ENCODE measurements at places on chromosomes 1 and 21. TPM values are rescaled to one million over a fixed set of nuclear protein-coding genes. Genes with fewer than 3 reads are reported as not detected.

STUM gene
- total RNA-seq: not detected

LMX1A gene
- total RNA-seq: not detected

DNA sequence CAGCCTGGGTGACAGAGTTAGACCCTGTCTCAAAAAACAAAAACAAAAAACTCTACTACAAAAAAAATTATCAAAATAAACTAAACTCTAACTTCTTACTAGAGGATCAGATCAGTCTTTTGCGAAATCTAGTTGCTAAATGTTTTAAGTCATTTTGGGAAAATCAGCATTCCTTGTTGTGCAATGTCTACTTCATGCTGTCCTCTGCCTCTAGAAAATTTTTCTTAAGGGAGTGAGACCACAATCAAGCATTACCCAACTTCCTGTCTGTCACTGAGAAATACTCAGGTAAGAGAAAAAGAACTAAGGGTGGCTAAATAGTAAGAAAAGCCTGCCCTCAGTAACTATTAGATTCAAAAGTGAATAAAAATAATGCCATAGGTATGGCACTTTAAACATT lies 67.2 kb upstream of the FOXD3 start:
- no peak overlapping the region for H3K4me3 ChIP-seq
- H3K27ac ChIP-seq: no peak overlapping the region
- DNase-seq: no peak

DNA sequence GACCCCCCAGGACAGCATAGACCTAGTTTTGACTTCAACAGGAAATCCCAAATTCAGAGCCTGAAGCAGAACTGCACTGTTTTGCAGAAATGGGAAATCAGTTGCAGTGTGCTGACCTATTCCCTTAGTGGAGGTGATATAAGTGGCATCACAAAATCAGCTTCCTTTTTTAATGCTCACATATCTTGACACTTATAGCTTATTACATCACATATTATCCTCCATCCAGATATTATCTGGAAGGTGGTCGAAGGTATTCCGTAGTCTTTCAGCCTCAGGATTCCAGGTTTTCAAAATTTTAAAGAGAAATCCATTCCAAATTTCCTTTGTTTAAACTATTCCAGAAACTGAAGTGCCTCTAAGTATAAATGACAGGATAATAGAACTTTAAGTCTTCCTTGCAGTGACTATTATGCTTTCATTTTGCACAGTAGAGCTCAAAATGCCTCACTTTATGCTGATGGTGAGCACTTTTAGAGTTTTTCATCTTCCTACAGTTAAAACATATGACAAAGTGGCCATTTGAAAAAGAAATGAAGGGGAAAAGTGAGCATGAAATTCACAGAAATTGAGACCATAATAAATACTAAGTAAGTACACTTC lies 106.4 kb upstream of the DPYD start:
- no peaks in the 10 kb centered on the region for H3K27me3 ChIP-seq
- H3K4me3 ChIP-seq: no peak overlapping the region
- no peak for DNase-seq
- H3K4me1 ChIP-seq: peaks cover 2% of the 10 kb centered on the region
- no peaks in the 10 kb centered on the region for H3K36me3 ChIP-seq

- H3K27me3 ChIP-seq: no peaks in the 10 kb centered on the region
- H3K4me3 ChIP-seq: no peak overlapping the region
- H3K36me3 ChIP-seq: no peaks in the 10 kb centered on the region
- H3K27ac ChIP-seq: no peak overlapping the region
- no peak for DNase-seq
Observed at GRCh38 chr1:58738876-58739275, 39.0 kb upstream of the MYSM1 start.

DNA sequence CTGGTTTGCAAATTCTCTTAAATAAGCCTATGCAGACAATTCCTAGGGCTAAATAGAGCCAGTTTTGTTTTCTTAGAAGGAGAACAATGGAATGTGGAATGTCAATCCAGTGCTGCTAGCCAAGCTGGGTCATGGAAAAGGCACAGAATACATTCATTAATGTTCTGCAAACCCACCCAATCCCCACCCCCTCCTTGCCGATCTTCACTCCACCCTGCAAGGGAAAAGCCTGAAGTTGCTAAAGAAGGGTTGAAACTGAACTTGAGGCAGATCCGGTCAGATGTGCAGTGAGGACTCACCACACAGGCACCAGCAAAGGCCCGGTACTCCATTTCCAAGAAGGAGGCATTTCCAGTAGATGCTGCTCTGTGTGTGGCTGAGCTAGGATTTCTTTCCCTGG lies 179.6 kb downstream of the PLPP3 start:
- no peak overlapping the region for H3K27ac ChIP-seq
- H3K36me3 ChIP-seq: no peaks in the 10 kb centered on the region
- H3K4me3 ChIP-seq: no peak overlapping the region
- DNase-seq: no peak

- no peaks in the 10 kb centered on the region for H3K27me3 ChIP-seq
- H3K36me3 ChIP-seq: no peaks in the 10 kb centered on the region
- H3K4me3 ChIP-seq: no peak overlapping the region
- no peak overlapping the region for H3K27ac ChIP-seq
- H3K4me1 ChIP-seq: no peaks in the 10 kb centered on the region
Observed at GRCh38 chr1:244920911-244921761, 56.8 kb upstream of the HNRNPU start.

DNA sequence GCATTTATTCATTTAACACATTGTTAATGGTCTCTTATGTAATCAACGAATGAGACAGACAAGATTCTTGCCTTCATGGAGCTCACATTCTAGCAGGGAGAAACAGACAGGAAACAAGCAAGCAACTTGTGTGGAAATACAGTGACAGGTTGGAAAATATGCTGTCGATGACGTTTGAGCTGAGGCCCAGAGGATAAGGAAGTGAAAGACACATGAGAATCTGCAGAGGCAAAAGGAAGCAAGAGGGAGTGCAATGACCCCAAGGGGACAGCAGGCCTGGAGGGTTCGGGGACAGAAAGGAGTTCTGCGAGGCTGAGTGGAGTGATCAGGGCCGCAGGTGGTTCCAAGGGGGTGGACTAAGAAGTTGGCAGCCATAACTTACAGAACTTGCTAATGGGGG lies 60.6 kb upstream of the AKT3 start:
- no peaks in the 10 kb centered on the region for H3K4me1 ChIP-seq
- H3K27me3 ChIP-seq: no peaks in the 10 kb centered on the region
- no peak overlapping the region for H3K4me3 ChIP-seq
